ENCODE measurements at places on chromosomes 1 and 21. TPM values are rescaled to one million over a fixed set of nuclear protein-coding genes. Genes with fewer than 3 reads are reported as not detected.
A peak's percentile ranks its signal among the peaks of the same experiment; 100 is the strongest.

GRCh38 chr1:100606438-100606837 is 68.5 kb downstream of the GPR88 start:
- peak; percentile 60 for DNase-seq

CFHR2 gene
- total RNA-seq: not detected

- peak; percentile 89 for DNase-seq
These were observed 6.3 kb downstream of the INTS11 start for GRCh38 chr1:1318131-1318652.

NDC1 gene
- 9.2 TPM for total RNA-seq

DNA sequence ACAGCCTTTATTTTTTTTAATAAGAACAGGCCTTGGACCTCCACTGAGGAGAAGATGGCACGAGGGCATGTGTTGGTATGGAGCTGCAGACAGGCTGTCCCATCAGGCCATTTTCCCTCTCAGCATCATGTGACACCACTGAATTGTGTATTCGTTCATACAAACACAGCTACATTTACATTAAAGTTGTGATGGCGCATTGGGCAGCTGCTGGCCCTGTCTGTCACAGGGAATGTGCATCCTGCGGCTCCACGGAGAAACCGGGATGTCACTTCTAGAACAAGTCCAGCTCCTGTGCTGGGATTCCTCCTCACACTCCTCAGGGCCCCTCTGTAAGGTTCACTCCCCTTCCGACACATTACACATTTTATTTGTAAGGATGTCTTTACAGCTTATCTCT is 147.6 kb upstream of the TNR start:
- no peak for DNase-seq

Data from ovary (tissue), 10 donors.